NCI-H345 (cell line): ENCODE measurements at places on chromosomes 2 and 18.

- no peak for DNase-seq
Measured at GRCh38 chr2:149068996-149069888, 30.7 kb downstream of the LYPD6B start.

- DNase-seq = no peak
Measured at GRCh38 chr2:68045342-68045741, 17.5 kb downstream of the C1D start.

DNA sequence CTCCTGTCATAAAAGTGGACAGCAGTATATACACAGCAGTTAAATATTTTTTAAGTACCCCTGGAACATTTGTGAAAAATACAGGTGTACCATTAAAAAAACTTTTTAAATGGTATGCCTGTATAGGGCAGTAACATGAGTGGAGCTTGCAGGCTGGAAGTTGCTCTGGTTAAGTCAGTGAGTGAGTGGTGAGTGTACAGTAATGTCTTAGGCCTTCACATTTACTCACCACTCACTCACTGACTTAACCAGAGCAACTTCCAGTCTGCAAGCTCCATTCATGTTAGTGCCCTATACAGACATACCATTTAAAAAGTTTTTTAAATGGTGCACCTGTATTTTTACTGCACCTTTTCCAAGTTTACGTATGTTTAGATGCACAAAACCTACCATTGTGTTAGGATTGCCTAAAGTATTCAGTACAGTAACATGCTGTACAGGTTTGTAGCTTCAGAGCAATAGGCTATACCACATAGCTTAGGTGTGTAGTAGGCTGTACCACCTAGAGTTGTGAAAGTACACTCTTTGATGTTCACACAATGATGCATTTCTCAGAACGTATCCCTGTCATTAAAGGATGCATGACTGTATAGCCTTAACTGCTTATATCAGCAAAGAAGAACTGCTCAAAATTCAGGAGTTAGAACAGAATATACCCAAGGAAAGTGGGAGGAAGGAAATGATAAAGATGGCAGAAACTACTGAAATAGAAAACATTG is 112.6 kb downstream of the EHBP1 start:
- no peak for DNase-seq

- no peak for DNase-seq
Measured at GRCh38 chr2:38466409-38466808, 89.3 kb upstream of the ATL2 start.

- no peak for DNase-seq
Measured at GRCh38 chr18:6878556-6879297, 149.2 kb downstream of the ARHGAP28 start.
